Fibroblast of pulmonary artery (primary cell): ENCODE measurements at places on chromosomes 7 and 10.

- DNase-seq, result no peak
Observed at GRCh38 chr7:106061301-106061979, 50.7 kb downstream of the SYPL1 start.

DNA sequence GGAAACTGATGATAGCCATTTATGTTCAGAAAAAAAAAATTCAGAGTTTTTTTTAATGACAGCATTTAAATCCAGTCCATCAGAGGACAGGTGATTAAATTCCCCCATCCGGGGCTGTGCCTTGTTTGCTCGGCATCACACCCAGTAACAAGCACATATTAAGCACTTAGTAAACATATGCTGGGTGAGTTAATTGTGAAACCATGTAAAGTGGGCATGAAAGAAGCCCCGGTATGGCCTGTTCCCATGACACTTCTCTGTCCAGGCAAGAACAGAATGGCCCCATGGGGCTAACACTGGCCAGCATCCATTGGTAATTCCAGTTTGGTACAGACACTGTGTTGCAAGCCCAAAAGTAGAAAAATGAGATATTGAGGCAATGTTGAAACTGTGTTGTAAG lies 220.8 kb upstream of the RNF32 start:
- no peak for DNase-seq

GRCh38 chr7:42991913-42992591 lies 59.9 kb downstream of the MRPL32 start:
- no peak for DNase-seq

DNA sequence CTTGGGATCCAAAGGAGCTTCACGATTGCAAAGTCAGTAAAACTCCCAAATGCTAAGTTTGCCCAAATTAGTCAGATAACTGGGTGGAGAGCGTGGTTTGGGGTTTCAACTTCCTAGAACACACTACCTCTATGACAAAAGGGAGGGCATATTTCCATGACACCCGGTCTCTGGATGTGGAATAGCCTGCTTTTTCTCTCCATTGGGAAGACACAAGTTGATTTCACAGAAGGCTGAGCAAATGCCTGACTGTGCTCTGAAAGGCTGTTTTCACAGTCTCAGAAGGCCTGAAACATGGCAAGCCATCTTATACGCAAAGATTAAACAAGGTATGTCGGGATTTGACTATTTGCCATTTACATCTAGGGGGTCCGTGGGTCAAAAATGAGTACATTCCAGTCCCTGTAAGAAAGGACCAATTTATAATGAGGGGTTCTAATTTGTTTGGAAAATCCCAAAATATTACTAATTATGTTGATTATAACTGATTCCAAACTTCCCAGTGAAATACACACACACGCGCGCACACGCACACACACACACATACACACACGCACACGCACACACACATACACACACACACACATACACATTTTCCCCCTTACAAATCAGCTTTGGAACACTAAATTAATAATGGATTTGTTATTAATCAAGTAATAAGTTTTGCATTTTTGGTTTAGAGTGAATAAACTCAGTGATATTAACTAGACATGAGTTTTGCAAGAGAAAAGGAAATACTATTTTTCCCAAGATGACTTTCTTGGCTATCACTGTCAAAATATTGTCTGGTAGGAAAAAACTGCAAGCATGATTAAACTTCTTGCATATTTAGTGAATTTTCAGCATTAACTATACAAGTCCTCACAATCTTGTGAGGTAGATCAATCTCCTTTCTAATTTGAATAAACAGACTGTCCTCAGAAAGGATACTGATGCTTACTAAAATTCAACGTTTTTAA lies 105.0 kb downstream of the PRTFDC1 start:
- no peak for DNase-seq
